ENCODE measurements at places on chromosomes 1 and 21. TPM values are rescaled to one million over a fixed set of nuclear protein-coding genes. Genes with fewer than 3 reads are reported as not detected.

The NRAS gene
- total RNA-seq = 19.6 TPM

The IQGAP3 gene
- total RNA-seq = 1.4 TPM

The PADI4 gene
- total RNA-seq = 0.51 TPM

The ZYG11A gene
- total RNA-seq = 0.03 TPM

The TNFRSF1B gene
- 8.5 TPM for total RNA-seq

The KRTAP19-1 gene
- total RNA-seq = 0.59 TPM

The RNF2 gene
- total RNA-seq = 9.2 TPM

The TCP10L gene
- 0.25 TPM for total RNA-seq

The PTGS2 gene
- total RNA-seq = 3.1 TPM

The NLRP3 gene
- total RNA-seq = 0.13 TPM

The ETNK2 gene
- total RNA-seq = 21.5 TPM

The C4BPB gene
- not detected for total RNA-seq

The C1orf115 gene
- total RNA-seq = 20.5 TPM

The TMEM82 gene
- total RNA-seq = not detected

The CASZ1 gene
- 158 TPM for total RNA-seq

Measured in lower leg skin (tissue), 4 donors.